Upper lobe of left lung (tissue), 6 donors: ENCODE measurements at places on chromosomes 2 and 18. TPM values are rescaled to one million over a fixed set of nuclear protein-coding genes. Genes with fewer than 3 reads are reported as not detected.
A peak's percentile ranks its signal among the peaks of the same experiment; 100 is the strongest.

The CRYGC gene
- total RNA-seq, result not detected

The ZNF385B gene
- 50.3 TPM for total RNA-seq

The ARL4C gene
- total RNA-seq, result 19.9 TPM

DNA sequence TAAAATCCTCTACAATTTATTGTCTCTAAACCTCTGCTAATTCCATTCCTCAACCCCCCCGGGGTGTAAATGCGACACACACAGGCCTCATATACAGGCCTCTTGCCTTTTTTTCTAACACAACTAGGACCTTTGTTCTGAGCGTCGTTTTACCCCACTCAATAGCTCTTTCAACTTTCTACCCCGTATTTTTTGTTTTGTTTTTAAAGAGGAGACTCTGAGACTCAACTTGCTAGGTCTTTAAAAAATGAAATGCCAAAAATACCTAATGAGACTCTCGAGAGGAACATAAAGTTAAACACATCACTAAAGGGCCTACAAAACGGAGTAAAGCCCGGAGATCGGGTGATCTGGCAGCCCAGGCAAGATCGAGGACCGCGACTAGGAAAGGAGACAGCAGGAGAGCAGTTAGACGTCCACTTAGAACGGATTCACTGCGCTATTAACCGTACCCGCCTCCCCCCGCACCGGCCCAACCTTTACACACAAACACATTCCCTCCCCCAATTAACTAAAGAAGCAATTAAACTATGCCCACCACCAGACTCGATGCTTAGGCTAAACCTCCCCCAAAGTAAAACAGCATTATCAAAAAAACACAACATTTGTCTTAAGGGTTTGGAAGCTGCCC is 1.7 kb downstream of the TRIP12 start:
- no peak for DNase-seq

GRCh38 chr2:173472112-173472511 is 117.4 kb downstream of the CDCA7 start:
- no peak for DNase-seq

GRCh38 chr2:96315400-96316071 is 9.6 kb upstream of the ITPRIPL1 start:
- no peak for DNase-seq

- no peak for DNase-seq
Measured at GRCh38 chr2:9812945-9813311, 30.3 kb upstream of the TAF1B start.

- no peak for DNase-seq
Measured at GRCh38 chr2:23400703-23401102, 15.7 kb downstream of the KLHL29 start.

- no peak for DNase-seq
Measured at GRCh38 chr2:116057538-116057937, 1615.1 kb downstream of the DPP10 start.

- peak; percentile 34 for DNase-seq
Measured at GRCh38 chr18:5456577-5457461, 87.0 kb downstream of the EPB41L3 start.

DNA sequence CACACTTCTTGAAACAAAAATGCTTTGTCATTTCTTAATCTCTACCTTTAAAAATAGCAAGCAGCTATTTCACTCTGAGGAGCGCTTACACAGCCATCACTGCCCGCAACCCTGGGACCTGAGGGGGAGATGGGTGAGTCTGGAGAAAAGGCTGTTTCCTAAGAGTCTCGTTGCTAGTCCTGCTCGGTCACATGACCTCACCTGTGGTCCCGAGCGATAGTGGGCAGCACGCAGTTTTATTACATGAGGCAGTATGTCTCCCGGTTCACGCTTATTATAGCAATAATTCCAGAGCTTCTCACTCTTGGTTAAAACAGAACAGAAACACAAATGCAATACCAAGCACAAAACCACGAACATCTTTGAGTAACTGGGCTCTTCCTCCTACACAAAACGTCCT is 105.3 kb downstream of the ZNF516 start:
- no peak for DNase-seq

GRCh38 chr2:236052206-236052605 is 116.0 kb downstream of the GBX2 start:
- no peak for DNase-seq

DNA sequence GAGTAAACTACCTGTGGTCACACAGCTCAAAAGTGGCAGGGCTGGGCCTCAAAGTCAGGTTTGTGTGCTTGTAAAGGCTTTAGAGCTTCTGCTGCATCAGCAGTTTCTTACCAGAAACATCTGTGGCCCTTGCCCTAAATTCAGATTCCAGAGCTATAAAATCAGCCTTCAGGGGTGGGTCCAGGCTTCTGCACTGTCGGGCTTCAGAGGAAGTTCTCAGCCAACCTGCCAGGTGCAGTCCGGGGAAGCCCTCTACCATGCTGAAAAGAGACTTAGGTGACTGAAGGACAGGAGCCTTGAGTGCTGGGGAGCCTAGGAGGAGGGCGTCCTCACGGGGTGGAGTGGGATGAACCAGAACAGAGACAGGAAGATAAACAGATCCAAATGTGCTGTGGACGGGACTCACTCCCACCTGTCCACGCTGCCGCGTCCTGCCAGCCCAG is 69.9 kb upstream of the HS6ST1 start:
- peak; percentile 9 for DNase-seq

GRCh38 chr2:232576995-232577394 is 26.5 kb downstream of the EIF4E2 start:
- DNase-seq, result no peak
